Fibroblast of skin of right quadriceps (primary cell): ENCODE measurements at places on chromosomes 7 and 10.
A peak's percentile ranks its signal among the peaks of the same experiment; 100 is the strongest.

GRCh38 chr7:121541457-121541856 is 145.3 kb upstream of the FAM3C start:
- DNase-seq = no peak

GRCh38 chr7:70082099-70082611 is 483.9 kb downstream of the AUTS2 start:
- peak; percentile 90 for DNase-seq

GRCh38 chr10:31134311-31134952 is 102.8 kb upstream of the ZNF438 start:
- peak; percentile 77 for DNase-seq

GRCh38 chr7:29463504-29464158 is 100.0 kb upstream of the PRR15 start:
- DNase-seq = no peak

- no peak for DNase-seq
These were observed 45.2 kb downstream of the PARP12 start for GRCh38 chr7:140017543-140017942.

- no peak for DNase-seq
These were observed 1.9 kb upstream of the TRDMT1 start for GRCh38 chr10:17203416-17203815.

- peak; percentile 96 for DNase-seq
These were observed 140.5 kb downstream of the PRKAG2 start for GRCh38 chr7:151736403-151736909.

- DNase-seq = no peak
These were observed 1.1 kb downstream of the GPRIN2 start for GRCh38 chr10:46555366-46555712.

DNA sequence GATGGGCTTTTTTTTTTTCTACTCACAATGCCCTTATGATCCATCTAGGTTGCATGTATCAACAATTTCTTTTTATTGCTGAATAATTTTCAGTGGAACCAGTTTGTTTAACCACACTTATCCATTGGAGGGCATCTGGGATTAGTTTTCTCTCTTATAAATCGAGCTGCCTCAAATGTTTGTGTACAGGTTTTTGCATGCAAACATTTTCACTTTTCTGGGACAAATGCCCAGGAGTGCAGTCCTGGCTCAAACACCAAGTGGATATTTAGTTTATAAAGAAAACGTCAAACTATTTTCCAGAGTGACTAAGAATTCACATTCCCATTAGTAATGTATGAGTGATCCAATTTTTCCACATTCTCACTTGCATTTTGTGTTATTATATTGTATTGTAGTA is 313.4 kb downstream of the CXCL12 start:
- peak; percentile 91 for DNase-seq
